ENCODE measurements at places on chromosomes 1 and 21.
A peak's percentile ranks its signal among the peaks of the same experiment; 100 is the strongest.

DNA sequence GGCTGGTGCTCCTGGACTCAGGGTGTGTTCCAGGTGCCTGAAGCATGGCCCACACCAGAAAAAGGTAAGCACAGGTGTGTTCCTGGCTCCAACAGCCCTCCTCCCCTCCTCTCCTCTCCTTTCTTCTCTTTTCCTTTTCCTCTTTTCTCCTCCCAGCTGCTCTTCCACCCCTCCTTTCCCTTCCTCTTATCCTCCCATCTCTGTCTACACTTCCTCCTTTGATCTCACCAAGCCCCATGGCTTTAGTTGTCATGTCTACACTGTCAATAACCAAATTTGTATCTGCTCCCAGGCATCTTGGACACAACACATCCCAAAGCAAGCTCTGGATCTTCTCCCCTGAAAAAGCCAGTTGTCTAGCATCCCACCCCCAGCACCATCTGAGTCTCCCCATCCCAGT, 56.7 kb upstream of the LAPTM5 start:
- DNase-seq: no peak

DNA sequence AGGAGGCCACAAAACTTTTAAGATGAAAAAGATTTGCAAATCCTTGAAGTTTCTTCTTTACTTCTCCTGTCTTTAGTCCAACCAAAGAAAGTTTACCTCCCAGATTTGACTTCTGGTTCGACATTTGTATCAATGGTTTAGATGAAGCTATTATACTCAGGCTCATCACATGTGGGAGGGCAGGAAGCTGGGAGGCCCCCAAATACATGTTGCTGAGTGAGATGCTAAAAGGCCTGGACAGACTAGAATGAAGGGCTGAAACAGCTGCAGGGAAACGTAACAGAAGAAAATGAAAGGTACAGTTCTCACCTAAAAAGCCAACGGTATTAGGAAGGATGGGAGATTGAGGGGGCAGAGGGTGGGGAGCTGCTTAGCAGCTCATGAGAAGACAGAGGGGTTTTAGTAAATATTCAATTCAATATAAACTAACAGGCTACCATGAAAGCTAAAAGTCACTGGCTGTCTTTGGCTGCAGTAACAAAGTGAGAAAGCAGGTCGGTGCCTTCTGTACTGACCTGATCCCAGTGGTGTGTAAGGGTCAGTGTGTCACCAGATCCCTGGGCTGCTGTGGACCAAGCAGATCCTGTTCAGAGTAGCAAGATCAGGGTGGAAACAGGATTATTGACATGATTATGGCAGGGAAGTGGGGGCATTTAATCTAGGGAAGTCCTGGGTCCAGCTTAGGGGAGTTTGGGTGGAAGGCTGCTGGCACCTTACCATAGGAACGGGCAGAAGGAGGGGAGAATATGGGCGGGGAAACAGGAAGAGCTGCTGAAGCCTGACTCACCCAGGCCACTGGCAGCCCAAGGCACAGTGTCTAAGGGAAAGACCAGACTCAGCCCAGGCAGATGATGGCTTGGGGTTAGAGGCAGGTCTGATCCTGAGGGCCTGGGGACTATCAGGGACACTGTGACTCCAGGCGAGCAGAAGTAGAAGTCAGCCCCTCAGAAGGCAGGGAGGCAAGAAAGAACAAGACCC, 60.4 kb downstream of the KCNN3 start:
- no peak for DNase-seq

GRCh38 chr1:4085546-4085945, 185.5 kb upstream of the C1orf174 start:
- no peak for DNase-seq

- DNase-seq: no peak
Observed at GRCh38 chr1:61173118-61173517, 90.8 kb downstream of the NFIA start.

GRCh38 chr21:45323487-45324311, 36.0 kb upstream of the POFUT2 start:
- DNase-seq: no peak

- DNase-seq: no peak
Observed at GRCh38 chr1:8679395-8679800, 138.0 kb downstream of the RERE start.

DNA sequence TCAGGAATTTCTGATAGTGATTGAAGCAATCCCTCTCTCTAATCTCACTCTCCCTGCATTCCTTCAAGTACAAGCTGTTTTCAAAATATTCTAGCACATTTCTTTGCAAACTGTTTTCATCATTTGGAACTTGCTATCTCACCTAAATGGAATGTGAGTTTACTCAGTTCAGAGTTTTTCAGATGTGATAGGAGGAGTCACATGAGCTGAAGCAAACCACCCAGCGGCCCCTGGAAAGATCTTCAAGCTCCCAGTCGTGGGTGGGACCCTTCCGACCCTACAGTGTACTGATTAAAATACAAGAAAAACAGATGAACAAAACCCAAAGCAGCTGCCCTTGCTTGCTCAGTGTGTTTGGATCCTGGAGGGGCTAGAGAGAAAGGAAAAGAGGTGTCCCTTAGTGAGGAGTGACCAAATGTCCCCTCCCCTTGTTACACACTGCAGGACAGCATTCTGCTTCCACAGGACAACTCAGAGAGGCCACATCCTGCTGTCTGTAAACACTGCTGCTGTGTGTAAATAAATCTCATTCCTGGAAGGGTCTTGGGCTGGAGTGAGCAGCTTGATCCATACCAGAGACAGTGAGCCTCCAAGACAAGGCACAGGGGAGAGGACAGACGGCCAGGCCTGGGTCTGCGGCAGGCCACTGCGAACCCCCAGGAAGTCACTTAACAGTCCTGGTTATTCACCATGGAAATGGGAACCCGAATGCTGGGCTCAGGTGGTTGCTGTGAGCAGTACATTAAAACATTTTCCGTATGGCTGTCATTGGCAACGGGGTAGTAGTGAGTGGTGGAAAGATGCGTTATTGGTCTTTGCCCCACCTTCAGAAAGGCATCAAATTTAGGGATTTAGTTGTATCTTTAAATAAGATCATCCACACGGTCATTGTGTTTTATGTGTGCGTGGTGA, 229.2 kb downstream of the RHOU start:
- DNase-seq: no peak

GRCh38 chr1:196910215-196910614, 22.4 kb downstream of the CFHR4 start:
- DNase-seq: peak; percentile 3

- no peak for DNase-seq
Observed at GRCh38 chr1:11729498-11730428, 6.2 kb upstream of the AGTRAP start.

DNA sequence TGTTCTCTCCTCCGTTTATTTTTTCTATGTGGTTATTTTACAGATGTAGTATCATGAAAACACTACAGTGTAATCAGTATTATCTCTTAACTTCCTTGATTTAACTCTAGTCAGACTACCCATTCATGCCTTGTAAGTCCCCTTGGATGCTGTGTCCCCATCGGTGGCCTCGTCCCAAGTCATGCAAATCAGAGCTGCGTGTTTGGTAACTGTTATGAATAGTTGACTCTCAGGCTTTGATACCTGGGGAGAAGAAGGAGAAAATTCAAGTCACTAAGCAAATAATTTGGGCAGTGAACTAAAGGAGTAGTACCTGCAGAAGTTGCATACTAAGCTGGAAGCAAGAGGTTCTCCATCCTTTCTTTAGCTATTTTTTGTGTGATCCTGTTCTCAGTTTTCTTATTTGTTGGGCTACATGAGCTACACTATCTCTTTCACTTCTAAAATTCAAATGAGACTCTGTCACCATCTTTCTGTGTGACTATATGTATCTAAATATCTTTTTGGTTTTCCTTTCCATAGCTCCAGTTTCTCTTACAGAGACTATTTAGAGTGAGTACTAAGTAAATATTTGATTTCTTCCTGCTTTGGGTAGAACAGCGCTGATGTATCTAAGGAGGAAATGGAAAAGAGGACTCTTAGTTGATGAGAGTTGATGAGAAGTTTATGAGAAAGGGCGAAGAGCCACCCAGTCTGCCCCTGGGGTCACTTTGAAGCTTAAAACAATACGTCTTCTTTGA, 50.9 kb downstream of the VANGL2 start:
- DNase-seq: no peak

- DNase-seq: no peak
Observed at GRCh38 chr1:91754816-91755580, 131.0 kb downstream of the TGFBR3 start.

- DNase-seq: no peak
Observed at GRCh38 chr1:61925591-61926298, 183.5 kb downstream of the PATJ start.

- DNase-seq: no peak
Observed at GRCh38 chr1:212975111-212975918, 25.0 kb downstream of the VASH2 start.

GRCh38 chr1:12180315-12180714, 13.5 kb downstream of the TNFRSF1B start:
- no peak for DNase-seq

- DNase-seq: no peak
Observed at GRCh38 chr1:216958569-216958968, 235.3 kb upstream of the ESRRG start.

DNA sequence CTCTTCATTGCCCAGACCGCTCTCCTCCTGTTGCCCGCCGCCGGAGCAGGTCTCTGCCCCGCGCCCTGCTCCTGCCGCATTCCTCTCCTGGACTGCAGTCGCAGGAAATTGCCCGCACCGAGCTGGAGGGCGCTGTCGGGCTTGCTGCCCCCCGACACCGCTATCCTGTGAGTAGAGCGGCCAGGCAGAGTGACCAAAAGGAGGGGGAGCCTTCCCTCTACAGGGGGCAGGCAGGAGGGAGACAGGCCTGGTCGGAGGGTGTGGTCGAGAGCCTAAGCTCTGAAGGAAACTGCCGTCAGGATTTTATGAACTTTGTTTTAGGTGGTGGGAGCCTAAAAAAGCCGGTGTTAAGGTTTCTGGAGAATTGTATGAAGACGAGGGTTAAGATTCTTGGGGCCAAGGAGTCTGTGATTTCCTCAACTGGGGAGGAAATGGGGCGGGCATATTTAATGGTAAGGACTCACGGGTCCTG, 517 bp downstream of the LRIG2 start:
- no peak for DNase-seq

GRCh38 chr1:167305706-167306277, 85.1 kb downstream of the POU2F1 start:
- no peak for DNase-seq

- no peak for DNase-seq
Observed at GRCh38 chr1:220887520-220888416, 8.5 kb downstream of the HLX start.

DNA sequence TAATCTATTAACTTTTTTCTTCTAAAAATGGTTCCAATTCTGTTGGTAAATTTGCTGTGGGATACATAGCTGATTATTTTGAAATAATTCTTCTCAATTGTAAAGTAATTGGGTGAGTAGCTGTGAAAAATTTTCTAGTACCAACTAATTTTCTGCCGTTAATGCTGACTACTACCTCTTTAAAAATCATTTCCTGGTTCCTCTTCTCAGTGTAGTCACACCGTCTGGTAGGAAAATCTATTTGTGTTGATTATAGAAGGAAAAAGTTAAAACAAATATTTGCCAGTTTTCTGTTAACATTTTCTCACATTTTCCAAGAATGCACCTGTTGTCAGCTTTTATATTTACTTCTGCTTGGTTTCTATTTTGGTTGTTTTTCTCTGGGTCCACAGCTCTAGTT, 82.0 kb downstream of the MAP3K21 start:
- no peak for DNase-seq

- DNase-seq: no peak
Observed at GRCh38 chr1:154221278-154222001, 685 bp downstream of the UBAP2L start.

GRCh38 chr21:36806103-36806502, 107.2 kb downstream of the SIM2 start:
- no peak for DNase-seq

DNA sequence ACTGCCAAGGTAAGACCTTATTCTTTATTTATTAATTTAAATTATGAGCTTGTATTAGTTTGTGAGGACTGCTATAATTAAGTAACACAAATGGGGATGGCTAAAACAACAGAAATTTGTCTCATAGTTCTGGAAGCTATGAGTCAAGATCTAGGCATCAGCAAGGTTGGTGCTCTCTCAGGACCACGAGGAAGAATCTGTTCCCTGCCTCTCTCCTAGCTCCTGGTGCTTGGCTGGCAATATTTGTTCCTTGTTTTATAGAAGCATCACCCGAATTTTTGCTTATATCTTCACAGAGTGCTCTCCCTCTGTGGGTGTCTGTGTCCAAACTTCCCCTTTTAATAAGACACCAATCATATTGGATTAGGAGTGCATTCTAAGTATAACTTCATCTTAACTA, 41.4 kb upstream of the CCDC190 start:
- DNase-seq: no peak

DNA sequence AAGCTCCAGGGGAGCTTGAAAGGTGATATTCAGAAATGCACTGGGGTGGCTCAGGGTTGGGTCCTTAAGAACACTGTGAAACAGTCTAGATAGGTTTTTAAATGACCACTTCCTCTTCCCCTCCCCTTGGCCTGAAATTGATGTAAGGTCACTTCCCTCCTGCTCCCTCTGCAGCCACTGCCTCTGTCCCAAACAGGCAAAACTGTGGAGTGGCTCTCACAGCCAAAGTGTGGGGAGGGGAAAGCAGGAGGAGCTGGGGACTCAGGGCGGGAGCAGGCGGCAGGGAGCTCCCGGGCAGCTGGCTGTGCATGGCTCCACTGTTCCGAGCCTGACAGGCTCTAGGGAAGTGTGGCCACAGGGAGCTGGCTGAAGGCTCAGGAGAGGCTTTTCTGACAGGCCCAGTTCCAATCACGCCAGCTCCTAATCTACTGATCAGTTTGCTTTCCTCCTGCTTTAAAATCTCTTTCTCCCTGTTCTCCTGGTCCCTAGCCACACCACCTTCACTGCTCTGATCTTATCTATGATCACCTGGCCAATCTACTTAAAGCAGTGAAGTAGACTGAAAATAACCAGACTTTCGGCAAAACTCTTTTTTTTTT, 5.1 kb upstream of the CSRP1 start:
- no peak for DNase-seq

DNA sequence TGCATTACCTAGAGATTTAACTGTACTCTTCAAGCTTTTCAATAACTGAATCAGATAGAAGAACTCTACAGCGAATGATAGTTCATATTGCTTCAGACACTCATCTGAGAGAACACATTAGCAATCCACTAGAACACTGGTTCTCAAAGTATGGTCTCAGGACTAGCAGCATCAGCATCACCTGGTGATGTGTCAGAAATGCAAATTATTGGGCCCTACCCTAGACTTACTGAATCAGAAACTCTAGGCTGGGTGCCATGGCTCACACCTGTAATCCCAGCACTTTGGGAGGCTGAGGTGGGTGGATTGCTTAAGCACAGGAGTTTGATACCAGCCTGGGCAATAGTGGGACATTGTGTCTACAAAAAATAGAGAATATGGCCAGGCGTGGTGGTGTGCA, 24.9 kb upstream of the GLIS1 start:
- no peak for DNase-seq
